ENCODE measurements at places on chromosomes 13 and 19.
A peak's percentile ranks its signal among the peaks of the same experiment; 100 is the strongest.

GRCh38 chr19:13313875-13314274 is 163.7 kb downstream of the IER2 start:
- DNase-seq: no peak

DNA sequence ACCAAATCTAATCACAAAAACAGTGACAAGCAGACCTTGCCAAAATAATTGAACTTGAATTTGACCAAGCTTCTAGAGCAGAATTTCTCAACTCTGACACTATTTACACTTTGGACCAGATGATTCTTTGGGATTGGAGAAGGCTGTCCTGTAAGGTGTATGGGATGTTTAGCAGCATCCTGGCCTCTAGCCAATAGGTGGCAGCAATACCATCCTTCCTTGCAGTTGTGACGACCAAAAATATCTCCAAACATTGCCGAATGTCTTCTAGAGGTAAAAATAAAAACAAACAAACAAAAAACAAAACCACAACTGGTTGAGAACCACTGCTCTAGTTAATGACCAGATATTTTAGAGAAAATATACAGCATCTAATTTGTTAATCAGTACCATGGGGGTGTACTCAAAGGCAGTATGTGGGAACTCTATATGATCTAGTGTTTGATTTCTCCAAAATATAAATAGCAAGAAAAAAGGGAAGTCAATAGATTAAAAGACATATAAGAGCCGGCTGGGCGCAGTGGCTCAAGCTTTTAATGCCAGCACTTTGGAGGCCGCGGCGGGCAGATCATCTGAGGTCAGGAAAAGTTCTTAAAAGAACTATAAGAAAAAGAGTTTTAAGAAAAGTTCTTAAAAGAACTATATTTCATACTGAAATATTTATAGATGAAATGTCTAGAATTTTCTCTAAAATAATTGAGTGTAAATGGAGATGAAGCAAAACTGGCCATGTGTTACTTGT is 60.9 kb upstream of the ZNF527 start:
- DNase-seq: no peak

- peak; percentile 63 for DNase-seq
These were observed 57.9 kb upstream of the C1QTNF9 start for GRCh38 chr13:24251525-24251924.

DNA sequence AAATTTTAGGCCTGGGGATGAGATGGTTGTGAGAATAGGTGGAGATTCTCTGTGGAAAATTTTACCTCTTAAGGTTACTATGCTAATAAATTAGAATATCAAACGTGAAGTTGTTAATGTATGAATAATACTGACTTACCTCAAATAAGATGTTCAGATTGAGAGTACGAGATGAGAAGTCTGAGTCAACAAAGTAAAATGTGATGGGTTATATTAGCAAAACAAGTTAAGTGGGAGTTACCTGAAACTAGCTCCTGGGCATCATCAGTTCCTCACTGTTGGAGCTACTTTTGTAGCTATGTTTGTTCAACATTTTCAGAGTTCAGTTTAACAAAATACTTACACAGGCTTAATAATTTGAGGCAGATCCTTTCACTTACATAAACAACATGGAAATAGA is 108.6 kb downstream of the PIBF1 start:
- DNase-seq: no peak

GRCh38 chr13:44415815-44416214 is 42.2 kb downstream of the SERP2 start:
- DNase-seq: no peak

DNA sequence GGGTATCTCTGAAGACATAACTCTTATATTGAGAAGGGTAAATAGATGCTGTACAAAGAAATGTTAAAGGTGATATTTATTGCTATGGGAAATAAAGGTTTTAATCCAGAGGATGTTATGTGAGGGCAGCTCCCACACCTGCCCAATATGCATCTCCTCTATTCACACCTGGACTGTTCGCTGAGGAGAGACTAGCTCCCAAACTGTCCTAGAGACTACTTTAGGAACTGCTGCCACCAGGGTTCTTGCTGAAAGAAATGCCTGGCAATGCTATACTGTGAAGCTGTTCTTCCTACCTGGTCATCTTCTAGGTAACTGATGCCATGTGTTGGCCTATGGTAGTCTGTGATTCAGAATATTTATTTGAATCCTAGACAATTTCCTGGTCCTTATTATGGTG is 1421.5 kb upstream of the SPRY2 start:
- DNase-seq: no peak

GRCh38 chr19:8460516-8461298 is 15.9 kb downstream of the HNRNPM start:
- DNase-seq: no peak

GRCh38 chr19:16018801-16019551 is 57.3 kb upstream of the TPM4 start:
- DNase-seq: no peak

DNA sequence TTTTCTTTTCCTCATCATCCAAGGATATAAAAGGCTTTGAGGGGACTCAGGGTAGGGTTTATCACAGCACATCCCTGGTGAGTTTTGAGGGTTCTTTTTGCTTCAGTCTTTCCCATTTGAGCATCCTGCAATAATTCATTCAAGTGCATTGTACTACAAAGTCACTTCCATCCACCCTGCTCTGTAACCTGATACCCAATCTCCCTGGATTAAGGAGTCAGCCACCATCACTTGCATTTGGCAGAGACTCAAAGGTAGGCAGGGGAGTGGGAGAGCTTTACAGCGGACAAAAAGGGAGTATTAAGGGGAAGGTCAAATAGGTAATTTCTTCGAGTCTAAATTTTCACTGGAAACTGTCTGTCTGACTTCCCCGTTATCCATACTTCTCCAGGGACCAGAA is 216.1 kb upstream of the TMTC4 start:
- no peak for DNase-seq

DNA sequence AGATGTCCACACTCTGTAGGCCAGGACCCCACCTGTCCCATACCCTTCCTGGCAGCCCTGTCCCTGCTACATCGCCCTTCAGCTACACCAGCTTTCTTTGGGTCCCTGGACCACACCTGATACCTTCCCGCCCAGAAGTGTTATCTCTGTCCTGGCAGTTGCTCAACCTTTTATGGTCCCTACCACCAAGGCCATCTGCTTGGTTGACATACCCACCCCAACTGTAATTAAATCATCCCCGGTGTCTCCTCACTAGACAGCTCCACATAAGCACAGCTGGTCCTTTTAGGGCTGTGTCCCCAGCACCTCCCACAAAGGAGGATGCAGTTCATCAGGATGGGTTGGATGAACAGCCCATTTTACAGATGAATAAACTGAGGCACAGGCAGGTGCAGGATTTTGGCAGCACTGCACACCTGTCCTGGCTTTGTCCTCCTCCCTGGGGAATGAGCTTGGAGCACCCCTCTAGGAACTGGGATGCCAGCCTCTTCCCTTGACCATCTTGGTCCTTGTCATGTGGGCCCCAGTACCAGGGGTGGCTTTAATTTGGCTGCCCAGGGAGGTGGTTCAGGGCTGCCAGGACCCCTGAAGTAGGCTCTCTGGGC is 12.9 kb downstream of the NACC1 start:
- no peak for DNase-seq

DNA sequence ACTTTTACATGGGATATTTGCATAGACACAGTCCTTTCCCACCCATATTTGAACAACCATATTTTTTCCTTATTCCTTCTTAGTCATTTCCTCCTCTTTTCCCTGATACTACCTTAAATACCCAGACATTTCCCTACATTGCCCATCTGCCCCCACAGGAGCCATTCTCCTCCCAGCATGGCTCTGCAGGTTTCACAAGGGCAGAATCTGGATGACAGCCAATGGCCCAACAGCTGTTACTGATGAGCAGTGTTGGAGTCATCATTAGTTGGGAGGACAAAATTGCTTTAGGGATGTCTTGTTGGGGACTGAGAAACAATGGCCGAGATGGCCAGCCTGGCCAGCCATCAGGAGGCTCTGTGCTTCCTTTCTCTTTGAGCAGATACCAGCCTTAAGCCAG is 209.5 kb downstream of the KLF5 start:
- no peak for DNase-seq
